NCI-H1417 treated with DMSO at 0.1 percent for 48 hours (cell line): ENCODE measurements at places on chromosomes 5 and 9.

GRCh38 chr5:14696057-14696456 lies 31.5 kb downstream of the OTULIN start:
- no peak for DNase-seq

DNA sequence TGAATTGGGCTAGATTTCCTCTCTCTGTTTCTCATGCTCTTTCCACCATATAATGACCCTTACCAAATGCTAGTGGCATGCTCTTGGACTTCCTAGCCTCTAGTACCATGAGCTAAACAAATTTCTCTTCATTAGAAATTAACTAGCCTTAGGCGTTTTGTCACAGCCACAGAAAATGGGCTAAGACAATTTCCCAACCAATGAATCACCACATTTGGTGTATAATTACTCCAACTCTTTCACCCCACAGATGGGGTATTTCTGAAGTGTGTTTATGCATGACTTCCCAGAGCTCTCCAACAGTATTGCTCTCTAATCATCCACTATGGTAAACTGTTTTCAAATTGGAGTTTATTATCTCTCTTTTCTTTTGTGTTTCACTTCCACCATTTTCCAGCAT lies 1041.1 kb upstream of the COX7C start:
- DNase-seq = no peak

GRCh38 chr5:32346869-32347268 lies 34.1 kb upstream of the MTMR12 start:
- no peak for DNase-seq

DNA sequence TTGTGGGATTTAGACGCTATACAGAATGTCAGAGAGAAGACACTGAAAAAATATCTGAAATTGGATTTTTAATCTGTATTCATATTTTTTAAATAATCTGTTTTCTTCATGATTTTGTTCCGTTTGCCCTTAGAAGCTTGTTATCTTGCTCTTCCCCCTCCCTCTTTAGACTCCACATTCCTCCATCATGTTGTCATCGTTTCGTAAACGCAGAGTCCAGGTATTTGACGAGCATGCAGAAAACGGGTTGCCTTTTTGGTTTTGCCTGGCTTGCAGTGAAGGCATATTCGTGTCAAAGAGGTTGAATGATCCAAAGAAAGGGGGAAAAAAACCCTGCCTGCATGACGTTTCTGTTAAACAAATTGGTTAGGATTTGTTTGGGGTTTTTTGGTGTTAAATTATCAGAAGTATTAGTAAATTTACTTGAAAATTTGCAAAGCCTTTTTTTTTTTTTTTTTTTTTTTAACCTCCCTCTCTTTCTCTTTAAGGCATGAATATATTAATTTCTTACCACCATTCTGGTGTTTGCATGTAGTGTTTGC lies 2.9 kb downstream of the SPTAN1 start:
- DNase-seq = no peak

- no peak for DNase-seq
These were observed 383.9 kb downstream of the MAT2B start for GRCh38 chr5:163889369-163889768.

DNA sequence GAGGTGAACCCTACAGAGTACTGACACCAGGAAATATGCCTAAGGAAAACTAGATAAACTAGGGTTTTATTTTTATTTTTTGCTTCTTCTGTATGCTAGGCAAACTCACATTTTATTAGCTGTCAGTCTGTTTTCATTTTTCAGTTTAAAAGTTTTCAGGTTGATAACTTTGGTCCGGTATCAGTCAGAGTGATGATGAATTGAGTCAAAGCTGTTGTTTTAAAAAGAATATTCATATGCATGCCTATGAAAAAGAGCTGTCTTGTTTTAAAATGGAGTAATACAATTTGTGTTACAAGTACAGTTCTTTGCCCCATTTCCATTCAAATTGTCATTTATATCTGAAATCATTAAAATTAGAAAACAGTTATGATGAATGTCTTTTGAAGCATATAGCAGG lies 22.6 kb downstream of the MAP3K1 start:
- no peak for DNase-seq

DNA sequence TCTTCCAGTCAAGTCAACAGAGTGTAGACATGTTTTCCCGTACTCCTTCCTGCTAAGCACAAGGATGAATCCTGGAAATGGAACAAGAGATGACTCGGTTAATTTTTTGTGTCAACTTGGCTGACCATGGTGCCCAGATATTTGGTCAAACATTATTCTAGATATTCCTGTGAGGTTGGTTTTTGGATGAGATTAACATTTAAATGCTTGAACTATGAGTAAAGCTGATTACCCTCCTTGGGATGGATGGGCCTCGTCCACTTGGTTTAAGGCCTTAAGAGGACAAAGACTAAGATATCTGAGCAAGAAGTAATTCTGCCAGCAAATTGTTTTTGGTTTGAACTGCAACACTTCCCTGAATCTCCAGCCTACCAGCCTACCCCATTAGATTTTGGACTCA lies 338.1 kb upstream of the MSX2 start:
- DNase-seq = no peak

DNA sequence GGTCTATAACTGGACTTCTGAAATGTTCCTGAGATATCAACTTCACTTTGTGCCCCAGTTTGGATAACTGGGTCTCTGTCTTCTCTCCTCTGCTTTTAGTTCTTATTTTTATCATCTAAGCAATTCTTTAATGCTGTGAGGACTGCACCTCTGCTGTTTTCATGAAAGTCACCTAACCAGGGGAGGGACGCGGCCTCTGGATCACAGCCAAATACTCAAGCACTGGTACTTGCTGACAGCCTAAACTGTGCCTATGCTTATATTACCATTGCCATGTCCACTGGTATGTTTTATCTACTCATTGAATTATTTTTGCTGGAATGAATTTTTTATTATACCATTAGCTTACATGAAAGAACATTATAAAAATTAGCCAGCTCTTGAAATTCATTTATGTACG lies 674.0 kb downstream of the DMRTA1 start:
- DNase-seq = no peak

- no peak for DNase-seq
These were observed 5.6 kb upstream of the C9orf152 start for GRCh38 chr9:110213413-110214044.

DNA sequence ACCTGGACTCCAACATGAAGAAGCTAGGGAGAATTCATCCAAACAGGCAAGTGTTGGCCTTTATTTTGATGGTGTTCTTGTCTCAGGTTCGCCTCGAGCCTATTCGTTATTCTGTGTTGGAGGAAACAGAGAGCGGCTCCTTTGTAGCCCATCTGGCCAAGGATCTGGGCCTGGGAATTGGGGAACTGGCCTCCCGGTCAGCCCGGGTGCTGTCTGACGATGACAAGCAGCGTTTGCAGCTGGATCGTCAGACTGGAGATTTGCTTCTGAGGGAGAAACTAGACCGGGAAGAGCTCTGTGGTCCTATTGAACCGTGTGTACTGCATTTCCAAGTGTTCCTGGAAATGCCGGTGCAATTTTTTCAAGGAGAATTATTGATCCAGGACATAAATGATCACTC lies 367 bp downstream of the PCDHB4 start:
- DNase-seq = no peak

GRCh38 chr9:102642651-102643050 lies 352.5 kb upstream of the CYLC2 start:
- no peak for DNase-seq

DNA sequence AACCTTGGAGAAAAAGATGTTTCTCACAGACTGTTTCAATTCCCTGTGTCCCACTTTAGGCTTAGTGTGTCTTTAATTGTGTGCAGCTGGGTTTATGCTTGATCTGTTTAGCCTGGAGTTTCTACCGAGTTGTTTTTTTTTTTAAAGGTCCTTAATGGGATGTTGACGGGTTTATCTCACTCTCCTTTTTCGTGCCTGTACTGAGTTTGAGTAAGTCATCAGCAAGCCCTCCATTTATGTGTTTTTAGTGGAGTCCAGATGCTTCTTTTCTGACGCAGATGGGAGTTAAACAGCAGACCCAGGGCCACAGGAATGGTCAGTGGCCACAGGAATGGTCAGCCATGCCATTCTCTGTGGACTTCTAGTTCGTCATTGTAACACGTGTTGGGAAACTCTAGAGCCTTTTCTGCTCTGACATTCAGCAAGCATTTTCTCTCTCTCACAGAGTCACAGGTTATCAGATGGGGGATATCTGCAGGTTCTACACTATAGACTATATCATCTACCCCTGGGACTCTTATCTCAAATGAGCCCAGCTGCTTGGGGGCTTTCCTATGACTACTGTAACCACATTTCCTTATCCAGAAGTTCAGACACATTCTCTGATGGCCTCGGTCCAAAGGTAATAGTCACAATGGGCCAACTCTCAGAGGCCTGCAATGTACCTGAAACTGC lies 190.5 kb downstream of the TTLL11 start:
- DNase-seq = no peak

DNA sequence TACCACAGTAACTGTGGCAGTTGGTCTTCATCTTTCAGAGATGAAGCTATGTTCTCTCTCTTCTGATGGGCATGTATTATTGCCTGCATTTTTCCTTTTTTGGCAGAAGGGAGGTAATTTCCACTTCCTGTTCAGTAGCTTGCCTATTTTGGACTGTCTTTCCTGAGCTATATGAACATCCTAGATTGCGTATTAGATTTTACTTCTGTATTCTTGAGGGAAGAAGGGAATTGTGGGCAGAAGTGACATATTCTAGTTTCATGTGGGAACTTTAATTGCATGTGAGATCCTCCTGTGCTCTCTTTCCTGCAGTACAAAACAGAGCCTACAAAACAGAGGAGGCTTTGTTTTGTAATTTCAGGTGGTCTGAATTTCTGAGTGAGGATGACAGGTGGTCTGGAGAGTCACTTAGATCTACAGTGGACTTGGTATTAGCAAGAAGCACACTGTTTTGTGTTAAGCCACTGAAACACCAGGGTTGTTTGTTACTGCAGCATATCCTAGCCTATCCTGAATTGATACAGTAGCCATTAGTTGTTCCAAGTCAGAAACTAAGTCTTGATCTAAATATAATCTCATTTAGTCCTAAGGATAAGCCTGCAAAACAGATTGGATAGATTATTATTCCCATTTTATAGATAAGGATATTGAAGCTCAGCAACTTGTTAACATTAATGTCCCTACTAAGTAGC lies 68.1 kb downstream of the AOPEP start:
- DNase-seq = no peak

DNA sequence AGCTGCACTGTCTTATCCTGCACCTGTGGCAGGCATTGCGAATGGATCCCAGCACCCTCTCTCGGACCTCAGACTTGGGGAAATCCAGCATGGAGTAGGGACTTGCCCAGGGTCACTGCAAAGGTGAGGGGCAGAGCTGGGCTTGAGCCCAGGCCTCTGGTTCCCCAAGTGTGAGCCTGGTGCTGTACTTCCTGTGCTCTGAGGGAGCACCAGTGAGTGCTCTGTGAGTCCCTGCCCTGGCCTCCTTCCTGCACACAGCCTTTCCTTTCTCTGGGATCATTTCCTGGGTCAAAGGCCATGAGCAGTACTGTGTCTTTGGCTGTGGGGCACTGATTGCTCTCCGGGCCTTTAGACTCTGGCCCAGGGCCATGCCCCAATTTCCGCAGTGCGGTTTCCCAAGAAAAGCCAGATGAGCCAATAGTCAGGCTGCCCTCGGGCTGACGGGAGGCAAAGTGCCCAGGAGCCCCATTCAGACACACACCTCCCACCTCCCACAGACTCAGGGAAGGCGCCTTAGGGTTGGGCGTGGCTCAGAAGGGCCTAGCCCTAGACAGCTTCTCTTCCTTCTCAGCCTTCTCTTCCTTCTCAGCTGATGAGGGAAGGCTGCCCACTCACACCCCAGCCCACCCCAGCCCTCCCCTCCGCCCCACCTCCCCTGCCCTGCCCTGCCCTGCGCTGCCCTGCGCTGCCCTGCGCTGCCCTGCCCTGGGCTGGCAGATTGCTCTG lies 23.3 kb upstream of the TRIM14 start:
- DNase-seq = no peak

- DNase-seq = no peak
These were observed 64.1 kb upstream of the HSPA9 start for GRCh38 chr5:138639326-138639725.

- no peak for DNase-seq
These were observed 636.3 kb downstream of the GABRG2 start for GRCh38 chr5:162703914-162704313.

DNA sequence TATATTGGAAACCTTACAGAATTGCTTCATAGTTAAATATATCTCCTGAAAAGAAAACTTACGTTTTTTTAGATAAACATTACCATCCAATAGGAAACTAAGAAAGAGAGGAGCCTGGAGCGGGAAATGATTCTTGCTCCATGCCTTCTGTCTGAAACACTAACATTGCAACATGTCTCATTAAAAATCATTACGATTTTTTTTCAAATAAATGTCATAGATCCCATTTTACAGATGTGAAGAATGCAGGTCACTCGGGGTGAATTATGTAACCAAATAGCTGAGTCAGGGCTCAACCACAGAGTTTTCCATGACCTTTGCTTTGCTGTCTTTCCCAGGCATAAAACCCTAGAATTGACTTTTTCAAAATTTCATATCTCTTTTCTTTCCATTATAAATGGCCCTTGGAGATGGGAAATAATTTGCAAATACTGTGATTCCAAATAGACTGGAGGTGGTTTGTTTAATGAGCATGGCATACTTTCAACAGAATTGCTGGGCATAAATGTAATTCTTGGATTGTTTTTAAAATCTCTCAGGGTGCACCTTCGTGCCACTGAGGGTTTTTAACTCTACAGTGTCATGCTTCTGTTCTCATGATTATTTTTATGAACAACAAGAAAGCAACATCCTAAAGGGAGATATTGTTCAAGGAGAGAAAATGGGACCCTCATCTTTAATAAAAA lies 302.8 kb downstream of the EBF1 start:
- DNase-seq = no peak

DNA sequence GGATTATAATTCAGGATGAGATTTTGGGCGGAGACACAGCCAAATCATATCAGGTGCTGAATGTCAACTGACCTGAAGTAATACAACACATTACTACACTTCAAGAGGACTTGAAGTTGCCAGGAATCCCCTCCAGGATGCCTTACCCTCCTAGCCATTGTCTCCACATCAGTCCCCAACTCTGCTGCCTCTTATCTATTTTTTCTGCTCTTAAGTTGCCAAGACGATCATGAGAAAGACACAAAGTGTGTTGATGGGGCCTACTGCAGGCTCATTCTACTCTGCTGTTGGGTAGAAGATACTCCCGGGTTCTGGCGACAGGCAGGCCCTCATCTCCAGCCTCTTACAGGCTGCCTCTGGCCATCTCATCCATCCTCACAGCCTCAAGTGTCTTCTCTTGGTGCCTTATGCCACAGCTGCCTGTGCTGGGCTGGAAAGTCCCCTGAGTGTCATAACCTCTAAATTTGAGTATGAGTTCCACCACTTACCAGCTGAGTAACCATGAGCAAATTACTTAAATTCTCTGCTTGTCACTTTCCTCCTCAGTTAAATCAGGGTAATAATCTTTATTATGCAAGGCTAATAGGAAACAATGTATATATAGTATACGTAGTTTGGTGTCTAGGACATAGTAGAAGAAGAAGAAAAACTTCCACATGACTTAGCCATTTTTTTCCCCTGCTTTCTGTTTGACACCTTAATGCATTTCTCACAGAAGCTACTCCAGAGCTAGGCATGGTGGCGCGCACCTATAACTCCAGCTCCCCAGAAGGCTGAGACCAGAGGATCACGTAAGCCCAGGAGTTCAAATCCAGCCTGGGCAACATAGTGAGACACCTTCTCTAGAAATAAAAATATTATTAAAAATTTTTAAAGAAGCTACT lies 73.0 kb upstream of the SNX2 start:
- DNase-seq = no peak
